Stimulated activated CD4-positive, alpha-beta T cell treated with anti-CD3 and anti-CD28 coated beads, Interleukin-4, amount 100 ng/mL, for 1 hour (primary cell): ENCODE measurements at places on chromosomes 4 and X.

GRCh38 chrX:54551801-54552200 is 21.8 kb downstream of the GNL3L start:
- no peak for DNase-seq

GRCh38 chr4:152921284-152921683 is 14.8 kb upstream of the FHDC1 start:
- DNase-seq = no peak

GRCh38 chr4:15148691-15149090 is 146.4 kb downstream of the CPEB2 start:
- DNase-seq = no peak

DNA sequence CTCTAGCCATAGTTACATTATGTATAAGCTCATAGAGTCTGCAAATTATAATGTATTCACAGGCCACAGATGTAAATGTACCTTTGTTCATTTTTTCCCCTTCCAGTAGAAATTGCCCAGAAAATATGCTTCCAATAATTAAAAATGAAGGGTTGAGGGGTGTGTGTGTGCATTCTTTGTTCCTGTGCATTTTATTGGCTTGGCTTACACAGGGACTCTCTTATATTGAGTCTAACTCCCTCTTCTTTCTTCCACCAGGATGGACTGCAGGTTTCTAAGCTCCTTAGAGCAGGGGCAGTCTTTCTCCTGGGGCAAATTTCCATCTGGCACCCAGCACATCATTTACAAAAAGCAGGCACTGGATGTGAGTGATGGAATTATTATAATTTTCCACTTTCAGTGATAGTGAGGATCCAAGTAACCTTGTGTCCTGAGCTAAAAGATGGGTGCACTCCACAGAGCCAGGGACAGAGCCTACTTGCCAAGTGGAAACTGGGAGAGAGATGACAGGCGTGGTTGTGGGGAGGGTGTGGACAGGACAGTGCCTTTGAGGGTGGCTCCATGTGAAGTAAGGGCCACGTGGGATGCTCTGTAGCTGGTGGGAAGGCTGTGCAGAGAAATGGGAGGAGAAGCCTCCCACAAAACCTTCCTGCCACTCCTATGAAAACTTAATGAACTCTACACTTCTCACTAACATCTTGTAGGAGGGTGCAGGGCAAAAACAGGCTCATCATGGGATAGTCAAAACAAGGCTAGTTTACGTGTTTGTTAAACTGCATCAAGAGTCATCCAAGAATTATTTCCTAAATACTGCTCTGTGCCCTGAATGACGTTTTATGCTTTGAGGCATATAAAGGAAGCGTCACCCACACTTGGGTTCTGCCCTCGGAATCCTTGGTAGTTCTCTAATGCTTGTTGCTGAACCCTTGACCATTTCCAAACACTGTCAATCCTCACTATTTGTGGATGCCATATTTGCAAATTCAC is 16.0 kb downstream of the IGFBP7 start:
- DNase-seq = no peak

DNA sequence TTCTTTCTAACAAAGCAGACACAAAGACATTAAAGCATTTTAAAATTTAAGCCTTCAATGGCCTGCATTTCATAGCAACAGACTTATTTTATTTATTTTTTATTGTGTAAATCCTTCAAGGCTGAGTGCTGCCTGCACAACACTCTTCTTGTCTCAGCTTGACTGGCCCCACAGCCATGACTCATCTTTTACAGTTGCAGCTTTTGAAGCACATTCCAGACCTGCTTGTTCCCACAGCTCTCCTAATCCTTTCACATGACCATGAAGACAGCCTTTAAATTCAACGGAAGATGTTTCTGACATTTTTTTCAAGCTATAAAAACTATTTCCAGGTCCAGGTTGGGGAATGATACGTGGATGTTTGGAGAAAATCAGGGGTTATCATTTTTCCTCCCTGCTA is 276.9 kb upstream of the TACR3 start:
- no peak for DNase-seq

GRCh38 chrX:555725-556666 is 74.6 kb upstream of the SHOX start:
- DNase-seq = no peak

- DNase-seq = no peak
Measured at GRCh38 chrX:18348047-18348446, 6.4 kb downstream of the SCML2 start.

DNA sequence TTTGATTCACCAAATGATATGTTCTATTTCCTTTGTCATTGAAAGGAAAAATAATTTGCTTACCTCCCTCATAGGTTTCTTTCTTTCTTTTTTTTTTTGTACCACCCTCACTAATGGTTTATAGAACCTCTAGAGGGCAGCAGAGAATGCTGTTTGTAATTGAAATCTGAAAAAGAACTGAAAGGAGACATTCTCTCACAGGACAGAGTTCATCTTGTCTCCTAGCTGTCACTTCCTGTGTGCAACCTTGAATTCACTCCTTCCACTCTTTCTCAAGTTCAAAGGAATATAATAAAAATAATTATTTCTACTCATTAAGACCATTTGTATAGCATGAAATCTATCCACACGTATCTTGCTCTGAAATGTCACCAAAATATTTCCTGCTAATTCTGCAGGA is 51.0 kb downstream of the GUCY1B1 start:
- no peak for DNase-seq

DNA sequence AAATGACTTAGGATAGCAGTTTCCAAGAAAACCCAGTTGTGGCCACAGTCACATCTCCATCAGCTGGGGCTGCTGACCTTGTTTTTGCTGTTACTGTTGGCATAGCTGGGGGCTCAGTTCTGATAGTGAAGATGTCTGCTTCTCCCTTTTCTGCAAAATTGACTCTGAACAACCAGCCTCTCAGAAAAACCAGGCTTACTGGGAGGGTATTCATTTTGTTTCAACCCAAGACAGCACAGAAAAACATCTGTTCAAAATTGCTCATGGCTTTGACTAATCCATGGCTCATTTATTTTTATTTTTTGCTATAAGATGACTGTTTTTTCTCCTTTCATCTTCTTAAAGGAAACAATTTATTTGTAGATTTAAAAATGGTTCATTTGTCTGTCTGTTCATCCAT is 53.1 kb downstream of the RASL11B start:
- DNase-seq = no peak

DNA sequence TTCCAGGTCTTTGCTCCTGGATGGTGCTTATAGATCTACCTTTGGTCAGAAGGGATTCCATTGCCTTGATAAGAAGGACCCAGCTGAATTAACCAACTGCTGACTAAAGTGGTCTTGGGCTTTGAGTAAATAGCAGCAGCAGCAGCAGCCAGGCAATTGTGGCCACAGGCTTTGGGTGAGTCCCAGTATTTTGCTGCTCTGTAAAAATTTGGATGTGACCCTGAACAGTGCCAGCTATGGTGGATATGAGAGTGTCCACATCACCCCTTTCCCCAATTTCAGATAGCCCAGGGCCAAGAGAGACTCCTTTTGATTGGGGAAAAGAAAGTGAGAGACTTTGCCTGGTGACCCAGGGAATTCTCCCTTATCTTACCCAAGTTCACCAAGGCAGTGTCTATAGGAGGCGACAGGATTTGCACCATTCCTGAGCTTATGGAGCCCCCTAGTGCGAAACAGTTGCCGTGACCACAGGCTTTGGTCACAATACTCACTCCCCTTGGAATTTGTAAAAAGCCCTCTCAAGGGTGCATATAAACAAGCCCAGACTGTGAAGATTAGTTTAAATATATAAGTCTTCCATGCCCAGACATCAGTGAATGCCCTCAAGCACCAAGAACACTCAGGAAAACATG is 518.0 kb downstream of the TMA16 start:
- peak; percentile 6 for DNase-seq

- DNase-seq = peak; percentile 26
Measured at GRCh38 chr4:152045807-152046571, 285.2 kb upstream of the GATB start.

DNA sequence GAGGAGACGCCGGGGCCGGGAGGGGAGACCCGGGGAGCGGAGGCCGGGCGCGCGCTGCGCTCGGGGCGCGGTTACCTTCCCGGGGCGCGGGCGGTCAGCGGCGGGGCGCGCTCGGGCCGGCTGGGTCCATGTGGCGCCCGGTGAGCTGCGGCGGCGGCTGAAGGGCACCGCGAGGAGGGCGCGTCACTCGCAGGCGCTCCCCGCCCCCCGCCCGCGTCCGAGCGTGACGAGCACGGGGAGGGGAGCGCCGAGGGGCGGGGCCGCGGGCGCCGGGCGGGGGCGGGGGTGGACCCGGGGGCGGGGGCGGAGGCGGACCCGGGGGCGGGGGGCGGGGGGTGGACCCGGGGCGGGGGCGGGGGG is at the start of gene CPLX1:
CPLX1 (minus strand) TSS at position 159 of the 360 bp plus-strand sequence. CDS start 1,607 bp downstream, outside the sequence.
- DNase-seq = peak; percentile 35

- DNase-seq = no peak
Measured at GRCh38 chr4:163256680-163257343, 75.6 kb downstream of the NPY1R start.

DNA sequence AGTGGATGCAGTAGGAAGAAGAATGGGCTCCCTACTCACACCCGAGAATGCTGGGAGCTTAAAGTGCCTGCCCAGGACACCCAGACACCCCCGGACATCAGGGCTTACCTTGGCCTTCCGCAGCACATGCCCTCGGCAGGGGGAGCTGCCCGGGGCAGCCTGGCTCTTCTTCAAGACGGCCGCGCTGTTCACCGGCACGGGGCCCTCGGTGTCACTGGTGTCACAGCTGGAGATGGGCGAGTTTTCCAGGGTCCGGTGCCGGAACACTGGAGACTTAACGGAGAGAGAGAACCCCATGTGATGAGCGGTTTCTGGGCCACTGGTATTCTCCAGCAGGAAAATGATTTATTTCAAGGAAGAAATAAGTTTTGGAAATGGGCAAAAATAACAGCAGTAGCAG is 170.9 kb downstream of the AFAP1 start:
- no peak for DNase-seq

DNA sequence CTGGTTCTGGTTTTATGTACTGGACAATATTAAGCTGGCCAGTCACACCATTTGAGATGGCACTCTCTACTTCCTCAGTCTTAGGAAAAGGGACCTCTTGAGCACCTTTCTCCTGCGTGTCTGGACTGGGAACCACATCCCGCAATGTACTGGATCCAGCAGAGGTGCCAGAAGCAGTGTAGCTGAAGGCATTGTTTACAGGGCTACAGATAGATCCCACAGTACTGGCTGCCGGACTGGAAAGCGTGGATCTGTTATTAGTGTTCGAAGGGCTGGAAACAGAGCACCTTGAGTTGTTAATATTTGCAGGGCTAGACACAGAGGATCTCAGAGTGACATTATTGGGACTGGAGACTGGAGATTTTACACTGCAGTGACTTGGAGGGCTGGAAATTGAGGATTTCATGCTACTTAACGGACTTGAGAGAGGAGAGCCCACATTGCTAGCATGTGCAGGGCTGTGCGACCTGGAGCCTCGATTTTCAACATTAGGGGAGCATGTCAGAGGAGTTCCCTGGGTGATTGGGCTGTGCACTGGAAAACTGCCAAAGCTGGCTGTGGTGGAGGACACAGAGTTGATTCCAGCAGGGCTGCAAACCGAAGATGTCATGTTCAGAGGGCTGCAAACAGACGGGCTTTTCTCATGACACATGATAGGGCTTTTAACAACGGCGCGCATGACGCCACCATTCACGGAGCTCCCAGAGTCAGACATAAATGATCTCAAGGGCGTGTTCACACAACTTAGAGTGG is 6.4 kb downstream of the NR3C2 start:
- DNase-seq = no peak

- DNase-seq = no peak
Measured at GRCh38 chr4:3776166-3777032, 10.2 kb downstream of the ADRA2C start.

GRCh38 chrX:39984191-39984956 is 113.4 kb downstream of the BCOR start:
- DNase-seq = no peak

DNA sequence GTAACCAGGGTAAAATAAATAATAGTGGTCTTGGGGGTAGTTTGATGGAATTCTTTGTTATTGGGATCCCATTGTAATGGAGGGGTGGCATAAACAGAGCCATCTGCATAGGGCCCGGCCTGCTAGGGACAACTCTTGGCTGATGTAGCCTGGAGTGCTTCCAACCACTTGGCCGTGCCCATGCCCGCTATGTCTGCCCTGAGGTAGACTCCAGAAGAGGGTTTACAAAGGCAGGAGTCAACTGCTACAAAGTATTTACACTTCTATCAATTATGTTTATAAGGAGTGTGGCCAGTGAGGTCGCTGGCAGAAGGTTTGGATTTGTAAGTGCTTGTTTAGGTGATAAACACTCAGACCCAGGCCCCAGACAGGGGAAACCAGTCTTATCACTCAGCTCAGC is 8.1 kb downstream of the RASL11B start:
- no peak for DNase-seq

DNA sequence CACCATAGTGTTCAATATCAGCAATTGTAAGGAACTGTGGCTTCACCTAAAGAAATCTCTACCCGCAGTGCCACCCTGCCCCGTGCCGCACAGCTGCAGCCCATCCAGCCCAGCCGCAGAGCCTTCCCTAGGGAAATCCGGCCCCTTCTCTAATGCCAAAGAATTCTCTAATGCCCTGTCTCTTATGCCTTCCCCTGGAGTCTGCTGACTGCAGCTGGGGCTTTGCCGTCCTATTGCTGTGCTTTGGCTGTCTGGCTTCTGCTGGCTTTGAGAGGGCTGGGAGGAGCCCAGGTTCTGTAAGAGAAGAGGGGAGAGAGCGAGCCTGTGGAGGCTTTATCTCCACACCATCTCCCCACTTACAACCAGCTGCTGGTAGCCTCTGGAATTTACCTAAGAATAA is 85.9 kb upstream of the HELT start:
- no peak for DNase-seq

DNA sequence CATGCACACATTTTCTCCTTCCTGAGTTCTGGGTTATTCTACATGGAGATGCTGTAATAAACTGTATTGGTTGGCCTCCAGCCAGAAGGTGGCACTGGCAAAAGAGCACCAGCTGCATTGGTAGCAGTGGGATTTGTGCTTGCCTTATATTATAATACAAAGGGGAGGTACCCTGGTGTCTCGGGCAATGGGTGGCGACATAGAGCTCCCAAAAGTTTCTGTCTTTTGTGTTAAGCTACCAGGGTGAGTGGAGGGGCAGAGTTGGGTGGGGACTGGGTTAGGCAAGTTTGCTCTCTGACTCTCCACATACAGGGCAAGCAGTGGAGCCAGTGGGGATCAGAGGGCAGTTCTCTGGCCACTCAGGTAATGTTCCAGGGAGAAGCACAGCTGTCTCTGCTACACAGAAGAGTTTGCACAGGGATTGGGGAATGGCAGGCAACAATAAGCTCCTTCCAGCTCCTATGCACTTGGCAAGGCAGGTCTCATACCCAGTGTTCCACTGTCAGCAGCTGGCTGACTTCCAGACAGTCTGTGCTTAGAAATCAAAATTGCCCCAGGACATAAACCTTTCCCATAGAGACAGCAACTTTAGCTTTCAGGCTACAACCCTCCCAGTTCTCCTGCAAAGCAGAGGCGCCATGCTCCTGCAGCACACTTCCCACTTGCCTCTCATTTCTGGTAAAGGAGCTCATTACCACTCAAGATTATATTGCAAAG is 463.9 kb upstream of the PCDH7 start:
- DNase-seq = no peak

- no peak for DNase-seq
Measured at GRCh38 chrX:111270339-111270738, at the start of gene CAPN6. Gene CAPN6, minus strand, starts transcription at chrX:111270483. Its CDS starts 6,547 bp downstream, at chrX:111263936.

GRCh38 chrX:111040377-111041017 is 55.5 kb upstream of the PAK3 start:
- DNase-seq = no peak

GRCh38 chrX:127037159-127037558 is 217.6 kb downstream of the PRR32 start:
- no peak for DNase-seq

GRCh38 chr4:120886191-120886590 is 36.3 kb downstream of the PRDM5 start:
- DNase-seq = no peak

GRCh38 chr4:187183346-187183745 is 459.7 kb upstream of the FAT1 start:
- no peak for DNase-seq
